Right kidney (tissue), 9 donors: ENCODE measurements at places on chromosomes 3 and 15.

GRCh38 chr3:2599471-2599870 lies 500.8 kb downstream of the CNTN4 start:
- DNase-seq = no peak

DNA sequence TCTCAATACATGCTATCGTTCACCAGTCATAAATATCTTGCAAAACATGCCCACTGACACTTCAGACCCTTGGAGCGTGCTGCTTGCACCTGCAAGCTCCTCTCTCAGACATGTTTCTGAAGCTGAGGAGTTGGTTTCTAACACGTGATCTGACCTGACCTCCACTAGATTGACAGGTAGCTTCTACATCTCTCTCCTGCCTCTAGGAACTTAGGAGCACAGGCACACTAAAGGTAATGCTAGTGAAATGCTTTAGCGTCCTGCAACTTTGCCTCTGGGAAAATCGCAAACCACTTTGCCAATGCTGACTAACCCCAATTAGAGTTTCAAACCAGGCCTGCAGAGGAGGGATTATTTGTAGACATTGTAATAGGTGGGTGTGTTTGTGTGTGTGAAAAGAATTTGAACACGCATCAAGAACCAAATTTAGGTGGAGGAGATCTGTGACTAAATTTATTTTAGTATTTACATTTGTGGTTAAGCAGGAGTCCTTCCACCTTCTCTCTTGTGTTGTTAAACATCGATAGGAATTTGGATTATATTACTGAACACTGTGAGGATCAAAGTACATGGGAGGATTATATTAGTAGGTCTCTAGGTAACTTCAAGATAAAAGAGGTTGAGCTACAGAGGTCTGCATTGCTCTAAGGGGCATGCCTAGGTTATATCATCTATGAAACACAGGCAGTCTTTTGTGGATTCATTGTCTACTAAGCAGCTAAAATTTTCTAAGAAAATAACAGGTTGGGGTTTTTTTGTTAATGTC lies 86.7 kb upstream of the ZBED2 start:
- DNase-seq = no peak

DNA sequence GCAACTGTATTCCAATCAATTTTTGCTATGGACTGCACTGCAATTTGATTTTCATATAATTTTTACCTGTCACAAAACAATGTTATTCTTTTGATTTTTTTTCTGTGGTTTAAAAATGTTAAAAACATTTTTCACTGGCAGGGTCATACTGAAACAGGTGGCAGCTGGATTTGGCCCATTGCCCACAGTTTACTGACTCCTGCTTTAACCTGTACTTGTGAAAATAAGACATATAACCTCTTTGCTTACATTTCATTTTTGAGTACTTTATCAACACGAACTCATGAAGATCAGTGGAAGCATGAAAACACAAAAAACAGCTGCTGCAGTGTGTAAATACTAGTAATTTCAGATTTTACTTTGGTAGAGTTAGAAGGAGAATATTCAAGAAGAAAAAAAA lies 313.1 kb downstream of the WDR72 start:
- DNase-seq = no peak

- no peak for DNase-seq
These were observed 23.6 kb downstream of the SUCLG2 start for GRCh38 chr3:67630666-67631362.

DNA sequence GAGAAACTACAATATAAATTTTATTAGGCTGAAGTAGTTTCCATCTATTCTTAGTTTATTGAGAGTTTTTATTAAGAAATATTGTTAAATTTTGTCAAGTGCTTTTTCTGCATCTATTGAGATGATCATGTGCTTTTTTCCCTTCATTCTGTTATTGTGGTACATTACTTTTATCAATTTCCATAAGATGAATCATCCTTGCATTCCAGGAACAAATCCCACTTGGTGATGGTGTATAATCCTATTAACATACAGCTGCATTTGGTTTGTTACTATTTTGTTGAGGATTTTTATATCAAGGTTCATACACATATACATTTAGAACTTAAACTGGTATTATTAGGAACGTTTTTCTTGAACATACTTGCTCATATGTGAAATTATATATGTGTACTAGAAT lies 199.8 kb downstream of the TBC1D5 start:
- DNase-seq = no peak

- no peak for DNase-seq
These were observed 10.4 kb upstream of the FMN1 start for GRCh38 chr15:33204926-33205325.

- DNase-seq = no peak
These were observed 33.1 kb downstream of the RNU5B-1 start for GRCh38 chr15:65337436-65338070.

DNA sequence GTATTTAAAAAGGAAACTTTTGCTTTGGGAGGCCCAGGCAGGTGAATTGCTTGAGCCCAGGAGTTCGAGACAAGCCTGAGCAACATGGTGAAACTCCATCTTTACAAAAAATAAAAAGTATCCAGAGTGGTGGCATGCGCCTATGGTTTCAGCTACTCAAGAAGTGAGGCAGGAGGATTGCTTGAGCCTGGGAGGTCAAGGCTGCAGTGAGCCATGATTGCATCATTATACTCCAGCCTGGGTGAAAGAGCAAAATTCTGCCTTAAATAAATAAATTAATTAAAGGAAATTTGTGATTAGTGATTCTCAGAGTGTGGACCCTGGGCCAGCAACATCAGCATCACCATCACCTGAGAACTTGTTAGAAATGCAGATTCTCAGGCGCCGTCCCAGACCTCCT lies 9.9 kb upstream of the COMMD4 start:
- DNase-seq = no peak

GRCh38 chr3:44252332-44252959 lies 10.8 kb downstream of the TOPAZ1 start:
- DNase-seq = no peak
